GM04504 (cell line): ENCODE measurements at places on chromosomes 7 and 10.
A peak's percentile ranks its signal among the peaks of the same experiment; 100 is the strongest.

GRCh38 chr7:155951554-155952158 lies 139.4 kb upstream of the SHH start:
- DNase-seq: no peak

- no peak for DNase-seq
Measured at GRCh38 chr10:110219884-110220283, 12.5 kb downstream of the MXI1 start.

GRCh38 chr7:89183712-89184111 lies 388.2 kb upstream of the TEX47 start:
- DNase-seq: peak; percentile 17

- DNase-seq: no peak
Measured at GRCh38 chr10:120810298-120810697, 40.9 kb upstream of the WDR11 start.

GRCh38 chr10:96211764-96212163 lies 59.6 kb downstream of the BLNK start:
- DNase-seq: no peak

DNA sequence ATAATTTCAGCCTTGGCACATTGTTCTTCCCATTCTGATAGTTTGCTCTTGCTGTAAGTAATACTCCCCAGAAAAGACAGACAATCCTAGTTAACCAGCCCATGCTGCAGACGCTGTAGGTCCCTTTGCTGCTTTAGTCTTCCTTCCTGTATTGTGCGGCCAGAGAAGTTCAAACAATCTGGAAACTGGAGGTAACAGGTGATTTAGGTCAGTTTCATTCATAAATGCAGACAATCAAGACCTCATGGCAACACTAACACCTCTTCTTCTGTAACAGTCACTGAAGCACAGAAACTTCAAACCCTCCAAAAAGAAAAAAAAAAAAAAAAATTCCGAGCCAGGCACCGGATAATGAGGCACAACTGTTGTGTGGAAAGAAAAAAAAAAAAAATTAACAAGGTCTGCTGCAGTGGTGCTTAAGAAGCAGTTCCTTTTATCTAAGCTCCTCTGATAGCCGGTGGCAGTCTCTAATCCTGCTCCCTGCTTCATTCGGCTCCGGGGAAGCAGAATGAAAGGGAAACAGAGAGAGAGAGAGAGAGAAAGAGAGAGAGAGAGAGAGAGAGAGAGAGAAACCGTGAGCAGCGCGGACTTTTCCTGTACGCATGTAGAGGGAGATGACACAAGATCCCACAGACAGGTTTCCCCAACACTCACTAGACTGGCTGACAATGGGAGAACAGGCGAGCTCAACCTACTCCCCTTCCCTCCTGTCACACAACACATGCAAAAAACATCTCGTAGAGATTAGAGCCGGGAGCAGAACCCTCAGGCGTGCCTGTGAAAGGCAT lies at the start of gene SEMA3A:
SEMA3A (minus strand) TSS at position 306 of the 788 bp plus-strand sequence; CDS start at position 103, 203 bp downstream.
- DNase-seq: peak; percentile 60
